Esophagus squamous epithelium (tissue), 5 donors: ENCODE measurements at places on chromosomes 16 and 17. TPM values are rescaled to one million over a fixed set of nuclear protein-coding genes. Genes with fewer than 3 reads are reported as not detected.

DNA sequence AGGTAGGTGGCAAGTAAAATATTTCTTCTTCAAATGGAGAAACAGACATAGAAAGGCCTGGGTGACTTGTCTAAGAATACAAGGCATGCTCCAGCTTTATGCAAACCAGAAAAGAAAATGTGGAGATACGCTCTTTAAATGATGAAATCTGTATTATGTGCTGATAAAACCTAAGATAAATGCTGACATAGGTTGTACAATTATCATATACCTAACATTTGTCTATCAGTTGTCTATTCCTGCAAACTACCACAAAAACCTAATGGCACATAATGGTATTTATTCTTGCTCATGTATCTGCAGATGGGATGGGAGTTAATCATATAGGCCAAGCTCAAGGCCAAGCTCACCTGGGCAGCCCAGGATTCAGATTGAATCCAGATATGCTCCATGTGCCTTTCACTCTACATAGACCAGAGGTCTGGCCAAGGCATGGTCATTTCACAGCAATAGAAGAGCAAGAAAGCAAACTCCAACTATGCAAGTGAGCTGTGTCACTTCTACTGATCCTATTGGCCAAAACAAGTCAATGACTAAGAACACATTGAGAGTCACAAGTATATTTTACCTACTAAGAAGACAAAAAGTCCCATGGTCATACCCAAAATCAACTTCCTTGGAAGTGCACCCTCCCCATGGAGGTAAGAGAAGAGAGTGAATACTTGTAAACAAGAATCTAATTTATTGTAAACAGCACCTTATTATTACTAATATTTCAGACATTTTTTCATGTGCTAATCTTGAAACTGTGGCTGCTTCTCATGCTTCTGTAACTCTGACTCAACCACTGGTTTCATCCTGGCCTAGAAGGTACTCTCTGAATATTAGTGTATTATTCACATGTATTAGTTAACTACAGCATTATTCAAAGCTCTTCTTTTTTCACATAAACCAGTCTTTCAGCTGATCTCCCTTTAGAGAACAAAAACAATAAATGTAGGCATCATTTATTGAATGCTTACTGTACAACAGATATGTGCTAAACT, 270.7 kb upstream of the SOX9 start:
- no peaks in the 10 kb centered on the region for H3K4me1 ChIP-seq
- H3K27ac ChIP-seq, result no peak overlapping the region
- no peak overlapping the region for H3K4me3 ChIP-seq
- no peaks in the 10 kb centered on the region for H3K27me3 ChIP-seq
- no peaks in the 10 kb centered on the region for H3K36me3 ChIP-seq

DNA sequence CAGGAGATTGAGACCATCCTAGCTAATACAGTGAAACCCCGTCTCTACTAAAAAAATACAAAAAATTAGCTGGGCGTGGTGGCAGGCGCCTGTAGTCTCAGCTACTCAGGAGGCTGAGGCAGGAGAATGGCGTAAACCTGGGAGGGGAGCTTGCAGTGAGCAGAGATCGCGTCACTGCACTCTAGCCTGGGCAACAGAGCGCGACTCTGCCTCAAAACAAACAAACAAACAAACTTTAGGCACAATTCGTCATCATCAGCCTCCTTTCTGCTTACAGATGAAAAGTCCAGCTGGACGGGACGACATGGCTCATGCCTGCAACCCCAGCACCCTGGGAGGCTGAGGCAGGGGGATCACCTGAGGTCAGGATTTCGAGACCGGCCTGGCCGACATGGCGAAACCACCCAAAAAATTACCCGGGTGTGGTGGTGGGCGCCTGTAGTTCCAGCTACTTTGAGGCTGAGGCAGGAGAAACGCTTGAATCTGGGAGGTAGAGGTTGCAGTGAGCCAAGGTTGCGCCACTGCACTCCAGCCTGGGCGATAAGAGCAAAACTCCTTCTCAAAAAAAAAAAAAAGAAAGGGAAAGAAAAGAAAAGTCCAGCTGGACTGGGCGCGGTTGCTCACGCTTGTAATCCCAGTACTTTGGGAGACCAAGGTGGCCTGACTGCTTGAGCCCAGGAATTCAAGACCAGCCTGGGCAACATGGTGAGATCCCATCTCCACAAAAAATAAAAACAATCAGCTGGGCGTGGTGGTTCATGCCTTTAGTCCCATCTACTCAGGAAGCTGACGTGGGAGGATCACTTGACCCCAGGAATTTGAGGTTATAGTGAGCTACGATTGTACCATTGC, 1.5 kb upstream of the SPIRE2 start:
- H3K27me3 ChIP-seq, result no peaks in the 10 kb centered on the region
- no peaks in the 10 kb centered on the region for H3K36me3 ChIP-seq

GRCh38 chr17:6670999-6671398, 19.4 kb downstream of the C17orf100 start:
- H3K27me3 ChIP-seq, result no peaks in the 10 kb centered on the region
- no peak overlapping the region for H3K4me3 ChIP-seq
- peaks cover 14% of the 10 kb centered on the region for H3K4me1 ChIP-seq
- H3K27ac ChIP-seq, result peak overlapping the region; percentile 83
- no peak for DNase-seq

DNA sequence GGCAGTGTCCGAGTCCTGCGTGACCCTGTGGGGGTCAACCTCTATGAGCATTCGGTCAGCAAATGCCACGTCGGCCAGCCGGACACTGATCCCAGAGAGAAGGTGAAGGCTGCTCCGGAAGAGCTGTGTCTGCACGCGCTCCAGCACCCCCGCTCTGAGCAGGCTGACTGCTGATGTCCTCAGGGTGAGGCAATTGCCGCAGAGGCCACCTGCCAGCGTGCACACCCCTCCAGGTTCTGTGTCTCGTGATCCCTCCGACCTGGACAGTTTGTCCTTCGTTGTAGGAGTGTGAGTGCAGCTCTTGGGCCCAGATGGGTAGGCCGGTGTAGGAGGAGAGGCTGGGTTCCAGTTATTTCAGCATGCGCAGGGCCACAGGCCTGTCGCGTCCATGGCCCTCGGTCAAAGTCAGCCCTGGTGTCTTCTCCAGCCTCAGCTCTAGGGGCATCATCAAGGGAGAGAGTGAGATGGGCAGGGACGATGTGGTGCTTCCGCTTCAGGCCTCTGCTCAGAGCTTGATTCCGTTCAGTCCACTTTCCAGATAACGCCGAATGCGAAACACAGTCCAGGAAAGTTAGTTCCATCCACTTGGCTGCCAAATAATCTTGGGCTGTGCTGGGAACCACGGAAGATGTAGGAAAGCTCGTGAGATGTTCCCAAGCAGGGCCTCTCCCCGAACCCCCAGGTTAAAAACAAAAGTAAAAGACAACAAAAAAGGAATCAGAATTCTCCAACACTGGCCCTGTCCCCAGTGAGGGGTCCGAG, 15.1 kb upstream of the NCBP3 start:
- peaks cover 10% of the 10 kb centered on the region for H3K4me1 ChIP-seq
- no peaks in the 10 kb centered on the region for H3K27me3 ChIP-seq
- no peak overlapping the region for H3K27ac ChIP-seq
- peaks cover 26% of the 10 kb centered on the region for H3K36me3 ChIP-seq
- no peak for DNase-seq
- H3K4me3 ChIP-seq, result no peak overlapping the region

- DNase-seq, result no peak
- peaks cover 30% of the 10 kb centered on the region for H3K4me1 ChIP-seq
- H3K4me3 ChIP-seq, result no peak overlapping the region
- no peaks in the 10 kb centered on the region for H3K27me3 ChIP-seq
Measured at GRCh38 chr17:1650731-1651558, 1.3 kb upstream of the RILP start.

- no peak overlapping the region for H3K27ac ChIP-seq
- DNase-seq, result no peak
- H3K36me3 ChIP-seq, result no peaks in the 10 kb centered on the region
- no peaks in the 10 kb centered on the region for H3K4me1 ChIP-seq
Measured at GRCh38 chr17:80605326-80606066, 60.9 kb downstream of the RPTOR start.

DNA sequence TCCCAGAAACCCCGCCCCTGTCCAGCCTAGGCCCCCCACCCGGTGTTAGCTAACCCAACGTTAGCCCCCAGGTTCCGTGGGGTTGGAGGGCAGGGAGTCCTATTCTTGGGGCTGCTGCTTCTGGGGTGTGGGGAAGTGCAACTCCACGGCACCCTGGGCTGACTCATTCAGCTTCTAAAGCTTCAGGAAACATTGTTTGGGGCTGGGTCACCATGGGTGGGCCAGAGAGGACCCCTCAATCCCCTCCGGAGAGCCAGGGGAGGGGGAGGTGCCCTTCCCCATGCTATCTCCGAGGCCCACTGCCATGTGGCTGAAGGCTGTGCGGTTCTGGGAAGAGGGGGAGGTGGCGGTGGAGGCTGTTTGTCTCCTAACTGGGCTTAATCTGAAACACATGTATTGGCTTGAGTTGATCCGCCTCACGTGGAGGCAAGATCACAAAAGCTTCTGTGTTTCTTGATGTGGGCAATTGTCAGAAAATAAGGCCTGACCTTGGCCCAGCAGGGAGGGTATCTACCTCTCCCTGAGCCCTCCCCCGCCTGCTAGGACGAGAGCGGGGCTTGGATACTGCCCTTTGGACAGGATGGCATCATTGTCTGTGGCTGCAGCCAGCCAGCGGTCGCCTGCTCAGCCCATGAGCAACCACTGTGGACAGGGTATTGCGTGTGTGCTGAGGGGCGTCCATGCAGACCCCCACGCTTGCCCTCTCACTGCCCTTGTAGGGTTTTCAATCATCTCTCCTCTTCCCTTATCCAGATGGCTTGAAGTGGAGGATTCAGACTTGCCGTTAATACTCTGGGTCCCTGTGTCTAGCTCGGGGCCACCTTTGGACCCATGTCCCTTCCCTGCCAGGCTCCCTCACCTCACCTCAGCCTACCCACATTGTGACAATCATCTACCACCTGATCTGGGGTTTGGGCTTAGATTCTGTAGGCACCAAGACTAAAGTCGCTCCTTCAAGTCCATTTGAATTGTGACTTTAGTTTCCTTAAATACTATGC, 1.3 kb downstream of the SERPINF1 start:
- H3K4me1 ChIP-seq, result peaks cover 83% of the 10 kb centered on the region
- H3K4me3 ChIP-seq, result no peak overlapping the region
- DNase-seq, result no peak
- H3K36me3 ChIP-seq, result no peaks in the 10 kb centered on the region
- H3K27ac ChIP-seq, result peak overlapping the region; percentile 84

GRCh38 chr16:2333231-2333630, 7.3 kb downstream of the ABCA3 start:
- DNase-seq, result no peak
- H3K4me3 ChIP-seq, result no peak overlapping the region
- H3K4me1 ChIP-seq, result no peaks in the 10 kb centered on the region
- H3K27me3 ChIP-seq, result no peaks in the 10 kb centered on the region
- H3K27ac ChIP-seq, result no peak overlapping the region

DNA sequence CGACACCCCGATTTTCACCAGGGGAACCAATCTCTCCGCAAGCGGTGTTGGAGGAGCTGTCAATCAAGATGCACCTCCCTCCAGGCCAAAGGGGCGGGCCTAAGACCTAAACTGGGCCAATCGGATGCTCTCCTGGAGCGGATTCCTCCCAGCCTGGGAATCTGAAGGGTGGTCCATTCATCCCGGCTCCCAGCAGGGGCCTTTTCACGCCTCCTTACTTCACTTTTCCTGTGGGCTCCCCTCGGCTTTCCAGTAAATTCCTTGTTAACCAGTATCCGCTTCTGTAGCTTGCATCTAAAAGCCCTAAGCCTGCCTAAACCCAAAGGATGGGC, 17.1 kb downstream of the C16orf74 start:
- no peak overlapping the region for H3K4me3 ChIP-seq
- DNase-seq, result no peak
- H3K27me3 ChIP-seq, result no peaks in the 10 kb centered on the region
- H3K27ac ChIP-seq, result no peak overlapping the region
- H3K36me3 ChIP-seq, result no peaks in the 10 kb centered on the region
- H3K4me1 ChIP-seq, result no peaks in the 10 kb centered on the region

- DNase-seq, result no peak
- no peaks in the 10 kb centered on the region for H3K4me1 ChIP-seq
- H3K27me3 ChIP-seq, result no peaks in the 10 kb centered on the region
- H3K4me3 ChIP-seq, result no peak overlapping the region
- no peaks in the 10 kb centered on the region for H3K36me3 ChIP-seq
- no peak overlapping the region for H3K27ac ChIP-seq
Measured at GRCh38 chr16:86663685-86664521, 85.6 kb downstream of the FOXL1 start.

- H3K4me3 ChIP-seq, result no peak within 1 kb of the TSS
- no peaks in the 10 kb centered on the region for H3K36me3 ChIP-seq
- no peak for DNase-seq
- H3K27ac ChIP-seq, result no peak within 1 kb of the TSS
Measured at GRCh38 chr16:55323637-55324271, at the start of gene IRX6. TSS of gene IRX6 (plus strand) at chr16:55324203. CDS start at chr16:55325092, 889 bp downstream.

DNA sequence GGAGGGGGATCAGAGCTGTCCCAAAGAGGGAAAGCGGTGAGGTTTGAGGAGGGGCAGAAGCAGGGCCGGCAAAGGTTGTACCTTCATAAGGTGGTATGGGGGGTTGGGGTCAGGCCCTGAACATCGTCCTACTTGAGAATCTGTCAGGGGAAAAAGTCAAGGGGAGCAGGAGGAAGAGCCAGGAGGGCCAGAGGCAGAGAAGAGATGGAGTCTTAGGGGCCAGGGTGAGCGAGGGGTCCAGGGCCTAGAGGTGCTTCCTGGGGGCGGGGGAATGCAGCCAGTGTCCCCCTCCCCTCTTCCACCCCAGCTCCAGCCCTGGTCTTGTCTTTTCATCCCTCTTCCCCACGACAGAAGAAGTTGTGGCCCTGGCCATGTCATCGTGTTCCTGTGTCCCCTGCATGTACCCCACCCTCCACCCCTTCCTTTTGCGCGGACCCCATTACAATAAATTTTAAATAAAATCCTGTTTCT, 1.3 kb upstream of the PRRT2 start:
- peak overlapping the region; percentile 96 for H3K27ac ChIP-seq
- H3K4me3 ChIP-seq, result peak overlapping the region; percentile 77
- H3K4me1 ChIP-seq, result peaks cover 59% of the 10 kb centered on the region
- DNase-seq, result no peak

GRCh38 chr16:4862639-4863038, 15.4 kb downstream of the UBN1 start:
- no peak overlapping the region for H3K27ac ChIP-seq
- no peak overlapping the region for H3K4me3 ChIP-seq
- no peak for DNase-seq
- peaks cover 9% of the 10 kb centered on the region for H3K4me1 ChIP-seq
- H3K36me3 ChIP-seq, result peaks cover 75% of the 10 kb centered on the region

DNA sequence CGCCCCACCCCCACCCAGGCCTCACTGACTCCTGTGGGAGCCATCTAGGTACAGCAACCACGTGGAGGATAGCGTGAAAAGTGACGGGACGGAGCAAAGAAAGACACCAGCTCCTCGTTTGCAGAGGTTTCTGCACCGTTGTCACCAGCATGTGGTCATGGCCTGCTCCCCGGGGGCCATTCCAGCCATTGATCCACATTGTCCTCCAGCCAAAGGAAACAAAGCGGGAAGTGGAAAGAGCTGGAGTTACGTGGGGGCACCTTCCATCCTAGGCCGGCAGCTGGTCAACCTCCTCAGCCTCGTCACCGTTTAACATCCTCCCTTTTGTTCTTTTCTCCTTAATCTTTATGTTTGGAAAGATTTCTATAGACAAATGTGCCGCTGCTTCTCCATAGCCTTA, 153.7 kb downstream of the RPTOR start:
- H3K27me3 ChIP-seq, result no peaks in the 10 kb centered on the region
- H3K4me3 ChIP-seq, result no peak overlapping the region
- H3K27ac ChIP-seq, result no peak overlapping the region
- DNase-seq, result no peak
- no peaks in the 10 kb centered on the region for H3K36me3 ChIP-seq

The SPATA22 gene
- total RNA-seq, result 0.41 TPM

The TBC1D3C gene
- total RNA-seq, result not detected

The GGT6 gene
- 46.0 TPM for total RNA-seq

The ZFHX3 gene
- 3.5 TPM for total RNA-seq
